GM23248 (cell line): ENCODE measurements at places on chromosomes 12 and 14. TPM values are rescaled to one million over a fixed set of nuclear protein-coding genes. Genes with fewer than 3 reads are reported as not detected.
A peak's percentile ranks its signal among the peaks of the same experiment; 100 is the strongest.

IFI27 gene
- not detected in 2 replicates for total RNA-seq

DNA sequence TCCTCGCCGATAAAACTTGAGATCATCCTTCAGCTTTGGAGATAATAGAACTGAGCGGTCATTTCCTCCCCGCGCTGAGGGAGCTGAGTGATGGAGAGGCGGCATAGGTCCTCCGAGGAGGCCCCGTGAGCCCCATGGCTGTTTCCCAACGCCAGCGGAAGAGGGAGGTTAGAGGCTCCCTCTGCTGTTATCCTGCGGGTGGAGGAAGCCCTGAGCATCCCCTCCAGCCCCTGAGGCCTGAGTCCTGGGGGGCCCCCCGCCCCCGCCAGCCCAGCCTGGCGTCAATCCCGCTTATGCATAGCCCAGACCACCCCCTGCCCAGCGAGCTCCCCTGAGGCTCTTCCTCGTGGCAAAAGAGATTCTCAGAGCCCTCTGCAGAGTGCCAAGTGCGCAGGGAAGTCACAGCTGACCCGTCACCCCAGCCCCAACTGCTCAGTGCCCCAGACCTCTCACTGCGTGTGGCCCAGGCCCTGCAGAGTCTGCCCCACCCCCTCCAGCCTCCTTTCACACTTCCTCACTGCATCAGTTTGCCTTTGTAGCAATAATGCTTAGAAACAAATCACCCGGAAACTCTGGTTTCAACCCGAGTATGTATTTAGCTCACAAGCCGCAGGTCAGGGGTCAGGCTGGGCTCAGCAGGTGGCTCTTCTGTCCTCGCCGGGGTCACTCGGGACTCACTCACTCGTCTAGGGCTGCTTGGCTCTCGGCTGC, 44.7 kb upstream of the GALNT9 start:
- no peak overlapping the region for H3K4me3 ChIP-seq
- no peak overlapping the region for H3K27ac ChIP-seq

DNA sequence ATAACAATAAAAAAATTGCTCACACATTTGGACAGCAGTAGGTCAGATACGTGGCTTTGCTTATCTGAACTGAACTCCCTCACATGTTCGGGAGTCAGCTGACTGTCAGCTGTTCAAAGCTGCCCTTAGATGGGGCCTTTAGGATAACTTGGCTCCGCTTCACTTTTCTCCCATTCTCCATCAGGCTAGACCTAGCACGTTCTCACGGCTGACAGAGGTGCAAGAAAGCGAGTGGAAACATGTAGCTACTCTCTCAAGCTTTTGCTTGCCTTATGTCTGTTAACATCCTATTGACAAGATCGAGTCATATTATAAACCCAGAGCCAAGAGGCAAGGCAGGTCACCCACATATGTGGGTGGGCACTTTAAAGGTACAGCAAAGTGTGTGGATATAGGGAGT, 112.0 kb upstream of the PDZRN4 start:
- H3K4me1 ChIP-seq = no peaks in the 10 kb centered on the region
- DNase-seq = no peak
- no peak overlapping the region for H3K27ac ChIP-seq
- no peaks in the 10 kb centered on the region for H3K27me3 ChIP-seq
- no peaks in the 10 kb centered on the region for H3K36me3 ChIP-seq

- no peak overlapping the region for H3K4me3 ChIP-seq
- H3K27ac ChIP-seq = no peak overlapping the region
- no peaks in the 10 kb centered on the region for H3K36me3 ChIP-seq
- H3K27me3 ChIP-seq = no peaks in the 10 kb centered on the region
- DNase-seq = no peak
Measured at GRCh38 chr12:92543840-92544239, 158.9 kb upstream of the PLEKHG7 start.

CACNA1C gene
- total RNA-seq = 8.6 and 11.5 TPM in 2 replicates

DNA sequence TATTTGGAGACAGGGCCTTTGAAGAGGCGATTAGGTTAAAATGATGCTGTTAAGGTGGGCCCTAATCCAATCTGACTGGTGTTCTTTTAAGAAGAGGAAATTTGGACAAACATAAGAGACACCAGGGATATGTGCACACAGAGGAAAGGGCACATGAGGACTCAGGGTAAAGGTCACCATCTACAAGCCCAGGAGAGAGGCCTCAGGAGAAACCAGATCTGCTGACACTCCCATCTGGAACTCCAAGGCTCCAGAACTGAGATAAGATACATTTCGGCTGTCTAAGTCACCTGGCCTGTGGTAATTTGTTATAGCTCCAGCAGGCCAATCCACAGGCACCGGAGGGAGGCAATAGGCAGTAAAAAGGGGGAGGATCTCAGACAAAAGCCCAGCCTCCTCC, 48.6 kb downstream of the KICS2 start:
- H3K4me3 ChIP-seq = no peak overlapping the region
- H3K27ac ChIP-seq = no peak overlapping the region; the same call in 1 of the 2 replicates
- H3K4me1 ChIP-seq = peaks cover 58% of the 10 kb centered on the region
- DNase-seq = no peak
- H3K36me3 ChIP-seq = no peaks in the 10 kb centered on the region

GRCh38 chr12:21774358-21775132, at the start of gene KCNJ8:
KCNJ8 (minus strand) TSS chr12:21774706; CDS start chr12:21773616, 1,090 bp downstream.
- peaks cover 40% of the 10 kb centered on the region for H3K4me1 ChIP-seq
- DNase-seq = peak; percentile 73
- no peaks in the 10 kb centered on the region for H3K27me3 ChIP-seq
- peak within 1 kb of the TSS; percentile 95 for H3K4me3 ChIP-seq
- peak within 1 kb of the TSS; percentile 8 for H3K27ac ChIP-seq
- H3K36me3 ChIP-seq = no peaks in the 10 kb centered on the region

- DNase-seq = no peak
- no peaks in the 10 kb centered on the region for H3K36me3 ChIP-seq
- H3K4me1 ChIP-seq = peaks cover 13% of the 10 kb centered on the region
- H3K4me3 ChIP-seq = no peak overlapping the region
- H3K27me3 ChIP-seq = no peaks in the 10 kb centered on the region
Measured at GRCh38 chr12:56197921-56198635, 8.8 kb upstream of the SMARCC2 start.

- DNase-seq = peak; percentile 53
- no peaks in the 10 kb centered on the region for H3K36me3 ChIP-seq
- no peaks in the 10 kb centered on the region for H3K4me1 ChIP-seq
- peaks cover 12% of the 10 kb centered on the region for H3K27me3 ChIP-seq
- no peak overlapping the region for H3K4me3 ChIP-seq
Measured at GRCh38 chr14:70789361-70789760, 20.0 kb downstream of the MAP3K9 start.

- DNase-seq = no peak
- H3K4me1 ChIP-seq = no peaks in the 10 kb centered on the region
- H3K27ac ChIP-seq = no peak overlapping the region
- no peaks in the 10 kb centered on the region for H3K36me3 ChIP-seq
- H3K27me3 ChIP-seq = no peaks in the 10 kb centered on the region
Measured at GRCh38 chr12:89501793-89502192, 22.8 kb downstream of the GALNT4 start.
